ENCODE measurements at places on chromosomes 3 and 15.

DNA sequence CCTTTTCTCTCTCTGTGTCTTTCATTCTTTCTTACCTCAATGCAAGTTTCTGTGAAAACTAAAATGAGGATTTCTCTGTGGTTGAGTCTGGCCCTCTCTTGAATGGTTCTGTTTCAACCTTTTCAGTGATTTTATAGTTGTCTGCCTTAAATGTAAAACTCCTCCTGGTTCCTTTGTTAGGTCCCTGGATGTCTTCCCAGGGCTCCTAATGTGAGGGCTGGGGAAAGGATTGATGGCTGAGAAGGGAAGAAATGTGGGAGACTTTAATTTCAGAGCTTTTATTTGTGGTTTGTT, 90.6 kb upstream of the GRM7 start:
- no peak for DNase-seq

DNA sequence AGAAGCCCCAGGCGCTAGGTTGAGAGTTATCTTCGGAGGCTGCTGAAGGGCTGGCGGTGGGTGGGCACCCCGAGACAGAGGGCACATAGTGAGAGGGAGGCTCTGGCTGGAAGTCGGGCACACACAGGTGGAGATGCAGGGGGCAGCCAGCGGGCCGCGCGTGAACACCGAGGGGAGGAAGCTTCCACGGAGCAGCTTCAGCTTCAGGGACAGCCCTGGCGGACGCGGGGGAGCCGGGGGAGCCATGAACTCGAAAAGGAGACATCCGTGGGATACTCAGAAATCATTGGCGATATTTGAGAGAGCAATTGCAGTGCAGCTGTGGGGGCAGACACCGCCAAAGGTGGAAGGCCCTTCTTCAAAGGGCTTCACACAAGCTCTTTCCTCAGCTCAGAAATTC, 204.6 kb downstream of the ATP10A start:
- DNase-seq, result no peak

- DNase-seq, result no peak
Measured at GRCh38 chr15:99487337-99487730, 78.5 kb upstream of the MEF2A start.

- DNase-seq, result no peak
Measured at GRCh38 chr3:71652781-71653413, 69.4 kb upstream of the FOXP1 start.

GRCh38 chr15:84938726-84939125, 42.9 kb upstream of the PDE8A start:
- DNase-seq, result no peak

DNA sequence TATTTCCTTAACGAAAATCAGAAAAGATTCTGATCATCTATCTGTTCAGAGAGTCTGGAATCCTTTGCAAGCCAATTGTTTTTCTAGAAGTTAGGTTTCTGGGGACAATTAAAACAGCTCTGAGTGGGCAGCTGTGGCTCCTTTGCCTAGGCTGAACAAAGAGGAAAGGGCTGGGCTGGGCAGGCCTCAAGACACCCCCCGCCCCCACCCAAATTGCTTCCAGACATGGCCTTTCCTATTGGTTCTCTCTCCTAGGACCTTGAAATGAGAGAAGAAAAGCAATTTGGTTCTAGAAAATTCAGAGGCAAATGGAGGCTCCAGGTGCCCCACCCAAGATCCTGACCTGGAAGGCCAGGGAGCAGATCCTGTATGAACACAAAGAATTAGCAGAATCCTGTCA, 2.3 kb upstream of the ADPGK start:
- no peak for DNase-seq

DNA sequence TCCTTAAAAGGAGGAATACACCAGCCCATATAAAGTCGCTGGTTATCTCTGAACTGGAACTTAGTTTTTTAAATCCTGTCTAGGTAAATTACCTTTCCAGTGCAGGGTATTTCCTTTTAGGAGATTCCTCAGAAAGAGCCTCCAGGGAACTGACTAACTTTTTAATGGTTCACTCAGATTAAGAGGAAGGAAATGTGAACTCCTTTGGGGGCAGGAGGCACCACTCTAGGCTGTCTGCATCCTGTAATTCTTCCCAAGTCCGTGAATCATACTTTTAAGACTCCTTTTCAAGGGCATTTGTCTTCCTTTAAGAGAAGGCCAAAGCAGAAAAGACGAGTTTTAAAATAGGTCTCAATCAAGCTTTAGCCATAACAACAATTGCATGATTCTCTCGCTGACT, 871.2 kb upstream of the NR2F2 start:
- no peak for DNase-seq
